ENCODE measurements at places on chromosomes 7 and 10.

- DNase-seq, result peak; percentile 15
Measured at GRCh38 chr7:54841772-54842697, 83.0 kb upstream of the SEC61G start.

DNA sequence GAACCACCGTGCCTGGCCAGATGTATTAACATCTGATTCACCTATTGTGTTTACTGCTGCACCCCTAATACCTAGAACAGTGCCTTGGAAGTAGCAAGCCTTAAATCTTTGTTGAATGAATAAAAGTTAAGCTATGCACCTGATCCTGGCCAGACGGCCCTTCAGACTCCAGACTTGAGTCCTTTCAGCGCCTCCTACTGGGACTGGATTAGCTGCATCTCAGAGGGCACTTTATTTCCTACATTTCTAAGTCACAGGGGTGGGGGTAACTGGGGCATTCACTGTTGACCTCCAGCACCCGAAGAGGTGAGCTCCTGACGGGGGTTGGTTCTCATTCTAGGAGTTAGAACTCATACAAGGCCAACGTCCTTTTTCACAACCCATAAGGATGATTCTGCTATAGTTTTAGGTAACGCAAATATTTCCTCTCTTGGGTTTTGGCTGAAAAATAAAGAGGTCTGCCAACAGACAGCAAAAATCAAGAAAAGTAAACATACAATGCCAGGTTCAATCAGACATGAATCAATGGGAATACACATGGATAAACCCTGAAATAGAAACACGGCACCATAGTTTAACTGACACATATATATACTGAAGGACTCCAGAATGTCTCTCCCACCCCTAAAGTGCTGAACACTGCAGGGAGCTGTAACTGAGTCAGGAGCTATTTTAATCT, 48.0 kb upstream of the DLG5 start:
- DNase-seq, result no peak

DNA sequence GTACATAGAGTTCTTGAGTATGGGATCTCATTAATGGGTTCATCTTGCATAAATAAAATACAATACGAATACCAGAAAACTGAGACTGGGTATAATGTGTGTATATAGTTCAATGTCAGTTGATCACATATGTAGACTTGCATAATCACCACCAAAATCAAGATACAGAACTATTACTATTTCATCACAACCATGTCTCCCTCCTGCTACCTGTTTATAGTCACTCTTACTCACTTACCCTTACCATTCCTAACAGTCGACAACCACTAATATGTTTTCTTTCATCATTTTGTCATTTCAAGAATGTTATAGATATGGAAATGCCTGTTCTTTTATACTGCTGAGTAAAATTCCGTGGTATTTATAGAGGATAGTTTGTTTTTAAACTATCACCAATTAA, 416.1 kb upstream of the CNTNAP2 start:
- DNase-seq, result no peak

DNA sequence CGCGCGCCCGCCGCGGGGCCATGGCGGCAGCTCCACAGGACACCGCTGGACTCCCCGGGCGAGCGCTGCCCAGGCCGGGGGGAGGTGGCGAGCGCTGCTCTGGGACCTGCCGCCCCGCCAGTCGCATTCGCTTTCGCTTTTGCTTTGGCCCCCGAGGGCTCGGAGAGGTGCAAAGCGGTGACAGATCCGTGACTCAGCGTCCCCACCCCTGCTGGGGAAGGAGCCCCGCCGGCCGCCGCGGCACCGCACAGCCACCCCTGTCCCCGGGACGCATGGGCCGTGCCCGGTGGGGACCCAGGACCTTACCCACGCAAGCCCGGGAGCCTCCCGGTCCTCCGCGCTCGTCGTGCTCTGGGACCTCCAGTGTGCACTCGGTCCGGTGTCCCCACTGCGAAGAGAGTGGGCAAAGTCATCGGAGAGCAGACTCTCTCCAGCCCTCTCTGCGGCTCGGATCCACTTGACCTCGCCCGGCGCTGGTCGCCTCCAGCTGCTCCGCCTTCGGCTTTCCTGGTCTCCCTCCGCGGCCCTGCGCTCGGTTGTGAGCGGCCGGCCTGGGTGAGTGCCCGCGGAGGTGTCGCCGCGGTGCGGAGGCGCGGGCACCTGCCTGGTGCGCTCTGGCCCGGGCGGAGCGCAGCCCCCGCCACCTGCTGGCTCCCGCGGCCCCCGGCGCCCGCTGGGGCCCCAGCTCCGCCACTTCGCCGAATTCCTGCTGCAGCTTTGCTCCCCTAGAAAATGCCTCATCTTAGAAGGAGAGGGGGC, at the start of gene IL15RA:
Gene IL15RA (minus strand): TSS at position 73 of the 759 bp plus-strand sequence. CDS start 51 bp downstream, at position 22.
- DNase-seq, result peak; percentile 68

DNA sequence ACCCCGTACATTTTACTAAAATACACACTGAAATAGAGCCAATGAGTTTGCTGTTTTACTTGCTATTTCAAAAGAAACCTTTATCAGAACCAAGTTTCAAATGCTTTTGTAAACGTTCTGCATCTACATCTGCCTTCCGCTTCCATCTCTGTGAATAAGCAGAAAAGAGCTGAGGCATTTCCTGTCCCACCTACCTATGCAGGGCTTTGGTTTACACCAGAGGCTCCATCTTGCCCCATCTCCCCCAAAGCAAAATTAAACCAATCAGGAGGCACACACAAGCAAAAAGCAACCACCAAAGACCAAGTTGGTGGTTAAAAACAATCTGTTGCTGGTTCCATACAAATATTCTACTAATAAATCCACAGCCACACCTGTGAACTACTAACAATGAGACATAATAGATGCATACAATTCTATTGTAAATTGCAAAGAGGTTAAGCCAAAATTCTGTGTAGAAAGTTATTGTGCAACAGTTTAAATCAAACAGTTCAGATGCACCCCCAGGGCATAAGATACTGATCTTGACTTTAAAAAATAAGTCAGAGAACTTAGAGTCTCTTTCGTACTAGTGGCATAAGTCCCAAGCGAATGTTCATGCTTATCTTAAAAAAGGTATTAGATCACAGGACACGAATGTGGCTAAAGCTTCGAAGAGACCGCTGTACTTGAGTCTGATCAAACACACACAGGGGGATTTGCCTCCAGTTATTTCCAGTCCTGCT, 83.9 kb downstream of the FGFR2 start:
- DNase-seq, result no peak

DNA sequence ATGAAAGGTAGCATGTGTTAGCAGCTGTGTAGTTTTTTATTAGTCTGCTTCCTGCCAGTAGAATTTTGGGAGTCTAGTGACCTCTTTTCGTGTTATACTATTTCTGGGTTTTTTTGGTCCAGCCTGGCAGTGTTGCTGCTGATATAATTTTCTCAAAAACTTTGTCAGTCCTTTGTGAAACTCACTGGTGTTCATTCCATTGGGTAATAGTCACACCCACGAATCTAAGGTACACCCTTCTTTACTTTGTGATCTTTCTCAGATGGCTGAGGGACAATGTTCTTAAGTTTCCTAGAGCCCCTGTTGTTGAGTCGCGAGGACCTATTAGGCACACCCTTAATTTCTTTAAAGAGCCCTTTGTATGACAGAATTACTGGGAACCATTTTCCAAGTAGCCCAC, 52.3 kb downstream of the TPST1 start:
- DNase-seq, result no peak

- no peak for DNase-seq
Measured at GRCh38 chr7:68433462-68434070, 1164.7 kb upstream of the AUTS2 start.

- no peak for DNase-seq
Measured at GRCh38 chr7:45703911-45704682, 129.9 kb downstream of the ADCY1 start.

DNA sequence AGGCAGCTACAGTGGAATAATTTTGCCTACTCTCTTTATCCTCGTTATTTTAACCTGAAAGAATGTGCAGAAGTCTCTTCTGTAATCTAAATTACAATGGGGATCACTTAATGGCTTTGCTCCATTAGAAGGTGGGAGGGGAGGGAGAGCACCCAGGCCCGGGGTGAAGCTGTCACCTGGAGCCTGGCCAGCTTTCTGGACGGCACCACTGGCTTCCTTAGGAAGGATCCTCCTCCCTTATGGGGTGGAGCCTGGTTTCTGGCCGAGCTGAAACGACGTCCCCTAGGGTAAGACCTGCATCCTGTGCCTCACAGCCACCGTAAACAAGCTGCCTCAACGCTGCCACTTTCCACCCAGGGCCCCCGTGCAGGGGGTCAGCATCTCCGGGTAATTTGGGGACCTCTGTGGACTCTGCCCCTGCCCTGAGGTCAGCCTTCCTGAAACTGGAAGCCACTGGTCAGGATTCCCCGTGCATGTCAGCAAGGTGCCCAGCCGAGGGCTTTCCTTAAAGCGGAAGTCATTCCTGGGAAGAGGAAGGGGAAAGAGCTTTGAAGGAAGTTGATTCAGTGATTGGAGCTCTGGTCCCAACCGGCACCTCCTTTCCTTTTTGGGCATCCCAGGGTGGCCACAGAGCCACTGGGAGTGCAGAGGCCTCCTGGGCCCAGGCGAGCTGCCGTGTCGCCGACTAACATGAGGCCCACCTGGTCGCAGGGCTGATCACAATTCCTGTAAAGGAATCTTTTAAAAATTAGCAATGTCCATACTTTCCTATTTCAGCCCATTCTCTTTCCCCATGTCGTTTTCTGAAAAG, 569.1 kb downstream of the DNAJB6 start:
- no peak for DNase-seq

- DNase-seq, result no peak
Measured at GRCh38 chr10:103895411-103896186, 22.4 kb downstream of the STN1 start.

- no peak for DNase-seq
Measured at GRCh38 chr7:38190011-38190410, 12.0 kb downstream of the STARD3NL start.

DNA sequence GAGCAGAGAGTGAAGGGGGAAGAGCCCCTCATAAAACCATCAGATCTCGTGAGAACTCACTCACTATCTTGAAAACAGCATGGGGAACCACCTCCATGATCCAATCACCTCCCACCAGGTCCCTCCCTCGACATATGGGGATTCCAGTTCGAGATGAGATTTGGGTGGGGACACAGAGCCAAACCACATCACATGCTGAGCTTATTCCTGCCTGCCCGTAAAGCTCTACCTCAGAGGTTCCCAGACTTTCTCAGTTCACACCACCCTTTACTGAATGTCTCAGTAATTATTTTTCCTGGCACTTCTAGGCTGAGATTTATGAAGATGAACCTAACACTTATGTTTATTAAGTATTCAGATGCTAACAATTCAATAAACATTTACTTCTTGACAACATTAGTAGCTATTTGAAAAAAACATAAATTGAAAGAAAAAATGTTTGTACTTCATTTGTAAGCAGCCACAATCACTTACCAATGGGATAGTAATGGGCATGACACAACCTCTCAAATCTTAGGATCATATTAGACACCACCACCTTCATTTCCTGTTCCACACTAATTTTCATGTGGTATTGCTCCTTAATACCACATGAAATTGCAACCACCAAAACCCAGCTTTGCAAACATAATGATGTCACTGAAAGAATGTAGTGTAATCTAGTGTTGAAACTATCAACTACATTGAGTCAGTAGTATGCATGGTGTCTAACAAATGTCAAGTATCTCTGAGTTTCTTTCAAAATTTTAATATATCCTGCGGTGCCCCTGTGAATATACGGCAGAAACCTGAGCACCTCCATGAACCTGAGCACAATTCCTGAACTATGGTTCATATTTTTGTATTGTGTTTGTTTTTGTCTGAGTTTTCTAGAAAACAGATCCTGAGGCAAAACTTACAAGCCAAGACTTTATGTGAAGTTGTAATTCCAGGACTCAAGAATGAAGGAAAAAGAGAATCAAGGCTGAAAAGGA, 4.5 kb upstream of the DGKI start:
- DNase-seq, result no peak

- no peak for DNase-seq
Measured at GRCh38 chr7:2440608-2441245, 35.5 kb downstream of the GRIFIN start.

DNA sequence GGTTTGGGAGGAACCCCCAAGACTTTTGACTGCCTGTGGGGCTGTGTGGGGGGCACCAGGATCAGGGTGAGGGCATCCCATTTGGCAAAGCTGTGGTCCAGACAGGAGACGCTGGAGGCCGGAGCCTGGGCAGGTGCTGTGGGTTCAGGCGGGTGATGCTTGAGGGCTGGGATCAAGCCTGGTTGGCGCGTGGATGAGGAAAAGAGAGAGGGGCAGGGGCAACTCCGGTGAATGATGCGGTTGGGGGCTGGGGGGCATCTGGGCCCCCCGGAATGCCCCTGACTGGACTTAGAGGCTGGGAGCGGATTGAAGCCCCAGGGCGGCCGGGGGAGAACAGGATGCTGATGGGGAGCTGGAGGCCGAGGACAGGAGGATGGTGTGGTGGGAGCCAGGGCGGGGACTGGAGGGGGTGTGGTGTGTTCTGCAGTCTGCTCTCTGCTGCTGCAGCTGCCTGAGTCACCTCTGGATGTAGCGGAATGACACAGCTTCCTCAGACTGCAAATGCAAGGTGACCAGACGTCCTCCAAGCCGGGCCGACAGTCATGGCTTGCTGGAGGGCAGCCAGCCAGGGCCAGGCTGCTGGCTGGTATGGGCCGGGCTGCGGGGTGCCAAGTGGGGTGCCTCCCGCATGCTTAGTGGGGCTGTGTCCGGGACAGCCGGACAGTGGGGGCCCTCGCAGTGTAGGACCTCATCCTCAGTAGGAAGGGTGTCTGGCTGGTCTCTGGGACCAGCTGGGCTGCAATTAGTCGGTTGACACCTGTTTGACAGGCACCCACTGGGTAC, 3.2 kb downstream of the MAFK start:
- peak; percentile 52 for DNase-seq

DNA sequence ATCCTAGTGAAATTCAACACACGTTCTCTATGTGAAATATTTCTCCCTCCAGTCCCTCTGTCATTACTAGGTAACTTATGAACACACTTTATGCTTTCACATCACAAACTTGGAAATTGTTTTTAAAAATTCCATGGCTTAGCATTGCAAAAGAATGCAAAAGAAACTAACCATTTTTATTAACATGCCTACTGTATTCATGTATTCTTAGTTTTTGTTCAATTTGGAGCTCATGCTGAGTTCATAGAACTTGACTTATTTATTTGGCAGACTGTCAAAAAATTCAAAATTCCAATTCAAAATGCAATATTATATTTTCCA, 155.0 kb upstream of the SEMA3C start:
- DNase-seq, result no peak

DNA sequence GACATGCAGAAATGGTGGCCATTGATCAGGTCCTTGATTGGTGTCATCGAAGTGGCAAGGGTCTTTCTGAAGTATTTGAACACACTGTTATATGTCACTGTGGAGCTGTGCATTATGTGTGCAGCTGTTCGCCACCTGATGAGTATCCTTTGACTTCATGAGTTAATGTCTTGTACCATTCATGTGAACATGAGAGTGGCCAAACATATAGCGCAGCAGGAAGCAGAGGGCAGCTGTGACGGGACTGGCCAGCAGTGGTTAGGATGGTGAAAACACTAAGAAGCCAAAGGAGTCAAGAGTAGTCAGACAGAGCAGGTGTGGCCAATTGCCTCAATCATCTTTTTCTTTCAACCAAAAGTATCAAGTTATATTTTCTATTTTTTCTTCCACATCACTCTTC, 167.4 kb downstream of the IMMP2L start:
- DNase-seq, result no peak

- DNase-seq, result no peak
Measured at GRCh38 chr7:105742787-105743186, 133.6 kb downstream of the ATXN7L1 start.
